Ovary (tissue), 10 donors: ENCODE measurements at places on chromosomes 2 and 18. TPM values are rescaled to one million over a fixed set of nuclear protein-coding genes. Genes with fewer than 3 reads are reported as not detected.

- DNase-seq = no peak
- H3K36me3 ChIP-seq = no peaks in the 10 kb centered on the region
- no peaks in the 10 kb centered on the region for H3K27me3 ChIP-seq
- no peak overlapping the region for H3K4me3 ChIP-seq
- H3K27ac ChIP-seq = no peak overlapping the region
Observed at GRCh38 chr2:230124235-230124634, 55.5 kb upstream of the SLC16A14 start.

DNA sequence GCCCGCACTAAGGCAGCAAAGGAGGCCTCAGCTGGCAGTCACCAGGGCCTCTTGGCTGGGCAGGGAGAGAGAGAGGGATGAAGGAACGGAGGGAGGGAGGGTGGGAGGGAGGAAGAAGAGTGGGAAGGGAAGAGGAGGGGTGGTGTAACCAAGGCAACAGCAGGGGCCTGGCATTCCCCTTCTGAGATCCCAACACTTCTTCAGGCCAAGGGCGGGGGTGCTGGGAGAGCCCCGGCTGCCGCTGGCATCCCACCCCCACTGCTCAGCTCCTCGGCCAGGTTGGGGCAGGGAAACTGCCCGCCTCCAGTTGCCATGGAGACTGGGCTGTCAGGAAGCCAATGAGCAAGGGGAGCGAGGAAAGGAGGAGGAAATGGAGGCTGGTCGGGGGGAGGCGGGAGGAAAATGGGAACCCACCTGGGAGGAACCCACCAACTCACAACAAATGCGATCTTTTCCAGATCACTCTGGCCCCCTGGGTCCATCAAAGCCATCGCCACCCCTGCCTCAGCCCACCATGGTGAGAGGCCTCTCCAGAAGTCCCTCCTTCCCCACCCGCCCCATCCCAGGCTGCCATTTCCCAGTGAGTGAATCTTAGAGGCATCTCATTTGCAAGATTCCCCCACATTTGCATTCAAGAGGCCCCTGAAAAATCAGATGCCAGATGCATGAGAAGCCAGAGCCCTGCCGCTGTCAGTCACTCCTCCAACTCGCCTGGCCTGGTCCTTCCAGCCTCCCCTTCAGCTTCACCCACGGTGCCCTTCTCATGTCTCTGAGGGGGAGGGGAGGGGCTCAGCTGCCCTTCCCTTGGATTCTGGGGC, 12.4 kb downstream of the SH2D6 start:
- no peak overlapping the region for H3K27ac ChIP-seq
- H3K4me3 ChIP-seq = no peak overlapping the region
- H3K4me1 ChIP-seq = peaks cover 7% of the 10 kb centered on the region
- no peaks in the 10 kb centered on the region for H3K36me3 ChIP-seq

GRCh38 chr2:58939388-58939787, 698.3 kb upstream of the FANCL start:
- DNase-seq = no peak
- no peaks in the 10 kb centered on the region for H3K4me1 ChIP-seq
- no peaks in the 10 kb centered on the region for H3K36me3 ChIP-seq
- no peak overlapping the region for H3K4me3 ChIP-seq
- H3K27ac ChIP-seq = no peak overlapping the region

- H3K4me3 ChIP-seq = no peak overlapping the region
- H3K27ac ChIP-seq = no peak overlapping the region
Observed at GRCh38 chr2:239086325-239087020, 238.6 kb downstream of the TWIST2 start.

- H3K36me3 ChIP-seq = no peaks in the 10 kb centered on the region
- no peaks in the 10 kb centered on the region for H3K27me3 ChIP-seq
- no peak overlapping the region for H3K4me3 ChIP-seq
- peaks cover 3% of the 10 kb centered on the region for H3K4me1 ChIP-seq
Observed at GRCh38 chr18:79955302-79956075, 4.0 kb upstream of the SLC66A2 start.

DNA sequence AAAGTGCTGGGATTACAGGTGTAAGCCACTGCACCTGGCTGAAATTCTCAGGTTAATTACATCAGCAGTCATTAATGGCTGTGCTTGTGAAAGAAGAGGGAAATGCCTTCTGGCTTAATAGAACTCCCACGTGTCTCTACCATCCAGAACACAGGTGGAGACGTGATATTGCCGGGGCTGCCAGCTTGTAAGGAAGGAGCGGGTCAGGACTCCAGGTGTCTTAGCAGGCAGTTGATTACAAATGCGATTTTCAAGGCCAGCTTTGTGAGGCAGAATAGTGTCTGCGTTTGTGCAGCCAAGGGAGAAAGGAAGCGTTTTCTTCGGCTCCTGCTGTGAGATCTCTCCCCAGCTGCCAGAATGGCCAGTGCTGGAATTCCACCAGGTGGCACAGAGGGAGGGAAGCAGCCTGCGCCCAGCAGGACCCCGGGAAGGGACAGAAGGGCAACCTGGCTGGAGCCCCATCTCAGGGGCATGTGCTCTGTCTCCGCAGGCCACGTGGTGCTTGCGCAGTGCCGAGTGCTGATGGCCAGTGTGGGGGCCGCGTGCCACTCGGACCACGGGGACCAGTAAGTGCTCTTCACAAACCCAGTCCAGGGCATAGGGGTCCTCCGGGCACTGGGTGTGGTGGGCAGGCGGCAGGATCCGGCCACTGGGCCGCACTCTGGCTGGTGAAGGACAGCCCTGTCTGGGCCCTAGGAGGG, 3.7 kb upstream of the ESPNL start:
- no peaks in the 10 kb centered on the region for H3K36me3 ChIP-seq
- H3K27me3 ChIP-seq = no peaks in the 10 kb centered on the region
- no peak for DNase-seq
- H3K4me3 ChIP-seq = no peak overlapping the region

- H3K27ac ChIP-seq = no peak overlapping the region
- H3K27me3 ChIP-seq = no peaks in the 10 kb centered on the region
- no peak overlapping the region for H3K4me3 ChIP-seq
- H3K36me3 ChIP-seq = no peaks in the 10 kb centered on the region
- DNase-seq = no peak
Observed at GRCh38 chr2:8337321-8337720, 344.5 kb upstream of the ID2 start.

- H3K4me3 ChIP-seq = peak within 1 kb of the TSS; percentile 84
- H3K27me3 ChIP-seq = no peaks in the 10 kb centered on the region
- peaks cover 4% of the 10 kb centered on the region for H3K4me1 ChIP-seq
- H3K27ac ChIP-seq = peak within 1 kb of the TSS; percentile 36
- DNase-seq = peak; percentile 52
- H3K36me3 ChIP-seq = no peaks in the 10 kb centered on the region
Observed at GRCh38 chr2:172427256-172427989, at the start of gene ITGA6. Gene ITGA6 (plus strand): TSS chr2:172427586.

ADGRF3 gene
- total RNA-seq = not detected

DNA sequence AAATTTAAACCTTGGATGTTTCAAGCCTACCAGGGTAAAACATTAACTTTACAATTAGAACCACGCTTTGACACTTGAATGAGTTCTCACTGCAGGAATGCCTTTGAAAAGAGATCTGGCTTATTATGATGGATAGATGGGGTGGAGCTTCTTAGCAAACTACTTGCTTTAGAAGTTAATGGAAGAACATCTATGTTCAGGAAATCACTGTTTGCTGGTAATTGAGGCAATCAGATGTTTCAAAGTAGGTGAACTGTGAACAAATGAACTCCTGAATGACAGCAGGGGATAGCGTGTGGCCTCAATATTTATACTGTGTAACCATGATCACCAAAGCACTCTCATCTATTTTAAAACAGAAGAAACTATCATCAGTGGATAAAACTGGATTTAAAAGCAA, 383.6 kb downstream of the PIK3C3 start:
- H3K36me3 ChIP-seq = no peaks in the 10 kb centered on the region
- no peaks in the 10 kb centered on the region for H3K27me3 ChIP-seq
- DNase-seq = no peak

DNA sequence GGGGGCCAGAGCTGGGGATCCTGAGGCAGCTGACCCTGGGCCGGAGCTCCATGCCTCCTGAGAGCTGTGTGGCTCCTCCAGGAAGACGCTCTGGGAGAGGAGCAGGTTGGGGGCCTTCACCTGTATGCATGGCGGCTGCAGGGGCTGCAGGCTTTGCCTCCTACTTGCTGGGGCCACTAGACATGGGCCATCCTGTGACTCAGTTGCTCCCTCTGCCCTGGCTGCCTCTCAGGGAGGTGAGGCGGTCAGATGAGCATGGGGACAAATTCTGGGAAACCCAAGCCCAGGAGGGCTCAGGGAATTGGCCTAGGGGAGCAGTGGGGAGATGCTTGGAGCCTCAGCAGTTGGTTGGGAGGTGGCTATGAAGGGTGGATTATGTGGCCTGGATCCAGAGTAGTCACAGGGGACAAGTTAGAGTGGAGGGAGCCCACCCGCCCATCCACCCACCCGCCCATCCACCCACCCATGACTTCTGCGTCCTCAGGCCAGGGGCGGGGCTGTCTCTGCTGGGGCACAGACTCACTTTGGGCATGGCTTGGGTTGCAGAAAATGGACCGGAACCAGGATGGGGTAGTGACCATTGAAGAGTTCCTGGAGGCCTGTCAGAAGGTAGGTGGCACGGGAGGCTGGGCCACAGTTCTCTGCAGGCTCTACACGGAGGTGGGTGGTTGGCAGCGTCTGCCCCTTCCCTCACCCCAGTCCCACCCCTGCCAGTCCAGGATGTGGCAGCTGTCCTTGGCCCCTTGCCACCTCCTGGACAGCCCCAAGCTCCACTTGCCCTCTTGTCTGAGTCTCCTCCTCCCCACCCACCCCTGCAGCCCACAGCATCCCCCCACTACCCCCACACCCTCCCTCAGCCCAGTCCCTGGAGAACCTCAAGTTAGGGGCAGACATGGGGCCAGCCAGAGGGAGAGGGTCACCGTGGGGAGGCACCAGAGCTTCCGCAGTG, 19.5 kb upstream of the FAHD2A start:
- no peaks in the 10 kb centered on the region for H3K27me3 ChIP-seq
- no peak overlapping the region for H3K4me3 ChIP-seq
- H3K27ac ChIP-seq = no peak overlapping the region
- no peak for DNase-seq
- no peaks in the 10 kb centered on the region for H3K36me3 ChIP-seq
- peaks cover 20% of the 10 kb centered on the region for H3K4me1 ChIP-seq

- H3K4me1 ChIP-seq = peaks cover 16% of the 10 kb centered on the region
- no peak overlapping the region for H3K4me3 ChIP-seq
- no peak overlapping the region for H3K27ac ChIP-seq
- DNase-seq = no peak
Observed at GRCh38 chr18:13538630-13539029, 187.7 kb downstream of the FAM210A start.

DNA sequence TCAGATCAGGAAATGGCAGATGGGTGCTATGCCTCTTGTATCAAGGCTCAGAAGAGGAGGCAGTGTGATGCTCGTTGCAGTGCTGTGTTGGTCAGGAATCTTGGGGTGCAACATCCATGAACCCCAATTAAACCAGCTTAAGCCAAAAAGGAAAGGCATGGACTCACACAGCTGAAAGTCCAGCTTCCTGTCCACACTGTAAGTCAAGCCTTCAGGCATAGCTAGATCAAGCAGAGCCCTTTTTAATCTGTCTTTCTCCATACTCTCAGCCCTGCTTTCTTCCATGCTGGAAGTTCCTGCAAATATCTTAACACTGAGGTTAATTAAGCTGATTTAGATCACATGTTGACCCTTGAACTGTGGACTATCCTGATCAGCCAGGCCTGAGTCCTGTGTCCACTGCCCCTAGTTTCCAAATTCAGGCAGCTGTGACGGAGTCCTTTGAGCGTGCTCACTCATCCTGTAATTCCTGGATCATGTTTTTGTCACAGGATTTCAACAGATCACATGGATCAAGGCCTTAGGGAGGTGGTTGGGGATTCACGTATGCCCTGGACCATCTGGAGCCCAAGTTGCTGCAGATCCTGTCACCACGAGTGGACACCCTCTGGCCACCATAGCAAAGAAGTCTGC, 4.5 kb upstream of the C2orf74 start:
- H3K27ac ChIP-seq = no peak overlapping the region
- no peaks in the 10 kb centered on the region for H3K4me1 ChIP-seq
- no peak overlapping the region for H3K4me3 ChIP-seq
- H3K27me3 ChIP-seq = no peaks in the 10 kb centered on the region
- DNase-seq = no peak

DNA sequence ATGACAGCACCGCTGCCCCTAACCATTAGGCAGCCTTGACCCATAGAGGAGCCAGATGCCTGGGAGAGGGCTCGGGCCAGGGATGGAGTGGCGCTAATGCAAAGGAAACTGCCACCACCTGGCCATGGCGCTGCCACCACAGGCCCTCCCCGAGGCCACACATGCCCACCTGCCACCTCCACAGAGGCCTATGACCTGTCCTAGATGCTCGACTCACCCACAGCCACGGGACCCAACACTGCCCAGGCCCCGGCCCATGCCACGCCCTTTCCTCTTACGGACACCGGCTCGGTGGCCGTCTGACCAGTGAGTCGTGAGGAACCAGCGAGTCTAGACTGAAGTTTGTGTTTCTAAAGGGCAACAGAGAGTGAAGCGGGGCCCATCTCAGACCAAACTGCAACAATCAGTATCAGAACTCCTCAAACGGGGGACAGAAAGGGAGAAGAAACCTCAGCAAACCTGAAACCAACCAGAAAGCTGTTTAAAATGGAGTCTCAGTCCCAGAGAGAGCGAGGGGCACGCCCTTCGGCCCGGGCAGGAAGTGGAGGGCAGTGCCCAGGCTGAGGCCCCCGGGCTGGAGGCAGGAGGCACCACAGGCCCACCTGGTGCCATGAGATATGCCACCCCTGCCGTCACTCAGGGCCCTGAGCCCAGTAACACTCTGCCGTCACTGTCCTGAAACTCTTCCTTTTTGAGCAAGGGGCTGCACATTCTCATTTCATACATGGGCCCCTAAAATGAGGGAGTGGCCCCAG, 711 bp downstream of the GPR17 start:
- H3K36me3 ChIP-seq = no peaks in the 10 kb centered on the region
- no peaks in the 10 kb centered on the region for H3K27me3 ChIP-seq
- no peak overlapping the region for H3K27ac ChIP-seq
- H3K4me1 ChIP-seq = no peaks in the 10 kb centered on the region
- no peak for DNase-seq

ABCG8 gene
- total RNA-seq = 0.05 TPM

GRCh38 chr18:62883937-62884735, 168.8 kb downstream of the PHLPP1 start:
- H3K27me3 ChIP-seq = no peaks in the 10 kb centered on the region
- no peaks in the 10 kb centered on the region for H3K4me1 ChIP-seq
- no peak overlapping the region for H3K27ac ChIP-seq
